ENCODE measurements at places on chromosomes 1 and 21. TPM values are rescaled to one million over a fixed set of nuclear protein-coding genes. Genes with fewer than 3 reads are reported as not detected.

GRCh38 chr1:26531651-26532131, 2.1 kb downstream of the RPS6KA1 start:
- no peak for DNase-seq

DNA sequence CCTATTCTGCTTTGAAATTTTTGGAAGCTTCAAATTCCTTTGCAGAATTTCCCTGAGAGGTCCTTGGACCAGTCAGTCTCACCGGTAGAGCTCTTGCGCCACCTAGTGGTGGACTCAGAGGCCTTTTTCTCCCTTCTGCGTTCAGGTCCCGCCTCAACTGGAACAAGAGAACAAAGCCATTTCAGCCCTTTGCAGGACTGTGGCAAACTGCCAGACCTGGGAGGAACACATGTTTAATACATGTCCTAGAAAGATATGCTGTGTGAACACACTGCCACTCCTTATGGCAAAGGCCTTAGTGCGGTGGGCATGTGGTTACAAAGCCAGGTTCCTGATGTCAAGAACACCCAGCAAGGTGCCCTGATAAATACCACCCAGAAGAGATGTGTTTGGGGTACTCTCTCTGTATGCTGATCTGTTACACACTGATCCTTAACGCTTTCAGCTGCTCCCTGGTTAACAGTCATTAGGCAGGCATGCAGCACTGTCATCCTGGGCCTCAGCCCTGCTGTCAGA, 82.2 kb upstream of the SSX2IP start:
- DNase-seq, result peak; percentile 87

GRCh38 chr1:6367381-6368012, 26.1 kb downstream of the ACOT7 start:
- no peak for DNase-seq

DNA sequence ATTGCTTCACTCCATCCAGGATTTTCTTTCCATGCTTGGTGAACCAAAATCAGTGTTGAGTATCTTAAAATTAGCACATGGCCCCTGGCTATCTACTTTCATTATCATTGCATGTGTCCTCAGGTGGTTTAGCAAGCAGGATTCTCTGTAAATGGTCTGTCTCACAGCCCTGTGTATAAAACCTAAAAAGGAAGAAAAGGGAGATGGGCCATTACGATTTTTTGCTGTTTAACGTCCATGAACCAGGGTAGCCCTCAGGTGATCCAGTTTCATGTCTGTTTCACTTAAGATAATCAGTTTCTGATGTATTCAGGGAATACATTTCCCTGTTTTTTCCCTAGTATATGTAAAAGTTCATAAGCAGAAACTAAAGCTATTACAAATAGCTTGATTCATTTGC, 238.2 kb downstream of the NFIA start:
- no peak for DNase-seq

- DNase-seq, result no peak
Observed at GRCh38 chr1:65844821-65845534, 52.3 kb downstream of the PDE4B start.

DNA sequence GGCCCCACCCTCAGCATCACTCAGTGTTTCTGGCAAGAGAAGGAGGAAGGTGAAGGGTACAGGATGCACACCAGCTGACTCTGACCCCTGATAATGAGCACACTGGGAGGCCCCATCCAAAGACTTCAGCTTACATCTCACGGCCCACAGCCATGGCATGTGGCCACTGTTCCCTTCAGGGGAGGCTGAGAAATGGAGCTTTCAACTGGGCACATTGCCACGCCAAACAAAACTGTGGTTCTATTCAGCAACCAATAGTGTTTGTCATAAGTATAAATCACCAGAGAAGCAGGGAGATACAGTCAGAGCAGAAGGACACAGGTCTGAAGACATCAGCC, 12.7 kb upstream of the TRAF3IP3 start:
- no peak for DNase-seq

- DNase-seq, result no peak
Observed at GRCh38 chr1:208965351-208965750, 618.2 kb upstream of the CAMK1G start.

GRCh38 chr1:243287652-243288051, 31.8 kb downstream of the SDCCAG8 start:
- DNase-seq, result no peak

Gene FAM163A
- polyA plus RNA-seq, result 1.1 TPM

Data from renal pelvis (tissue), 12 donors.